ENCODE measurements at places on chromosomes 5 and 9. TPM values are rescaled to one million over a fixed set of nuclear protein-coding genes. Genes with fewer than 3 reads are reported as not detected.

RNF183 gene
- not detected for total RNA-seq

PDE6A gene
- 0.17 TPM for total RNA-seq

SPATA31A3 gene
- total RNA-seq, result not detected

CYLC2 gene
- total RNA-seq, result not detected

C5orf22 gene
- 25.9 TPM for total RNA-seq

BTNL8 gene
- total RNA-seq, result not detected

Data from astrocyte (in vitro differentiated cells and primary cell).